ENCODE measurements at places on chromosomes 7 and 10.

DNA sequence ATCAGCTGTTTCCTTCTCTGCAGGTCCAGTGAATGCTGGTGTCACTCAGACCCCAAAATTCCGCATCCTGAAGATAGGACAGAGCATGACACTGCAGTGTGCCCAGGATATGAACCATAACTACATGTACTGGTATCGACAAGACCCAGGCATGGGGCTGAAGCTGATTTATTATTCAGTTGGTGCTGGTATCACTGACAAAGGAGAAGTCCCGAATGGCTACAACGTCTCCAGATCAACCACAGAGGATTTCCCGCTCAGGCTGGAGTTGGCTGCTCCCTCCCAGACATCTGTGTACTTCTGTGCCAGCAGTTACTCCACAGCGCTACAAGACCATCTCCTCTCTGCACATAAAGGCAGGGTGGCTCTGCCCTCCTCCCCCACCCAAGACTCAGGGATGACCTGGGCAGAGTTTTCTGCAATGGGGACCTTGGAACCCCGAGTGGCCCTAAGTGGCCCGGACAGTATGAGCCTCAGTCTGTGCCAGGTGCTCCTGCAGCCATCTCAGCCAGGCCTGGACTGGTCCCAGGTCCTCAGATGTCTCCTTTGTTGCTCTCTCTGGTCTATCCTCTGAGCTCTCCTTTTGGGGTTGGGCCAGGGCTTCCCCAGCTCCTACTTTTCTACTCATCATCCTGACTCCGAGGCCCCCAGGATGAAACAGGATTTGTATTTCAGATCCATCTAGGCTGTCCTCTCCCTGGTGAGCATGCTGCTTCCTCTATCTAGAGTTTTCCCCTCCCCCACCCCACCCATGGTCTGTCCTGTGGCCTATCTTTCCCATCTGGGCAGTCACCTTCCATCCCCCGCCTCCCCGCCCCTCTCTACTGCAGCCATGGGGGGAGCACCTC is 212.1 kb upstream of the PRSS58 start:
- no peak for DNase-seq

DNA sequence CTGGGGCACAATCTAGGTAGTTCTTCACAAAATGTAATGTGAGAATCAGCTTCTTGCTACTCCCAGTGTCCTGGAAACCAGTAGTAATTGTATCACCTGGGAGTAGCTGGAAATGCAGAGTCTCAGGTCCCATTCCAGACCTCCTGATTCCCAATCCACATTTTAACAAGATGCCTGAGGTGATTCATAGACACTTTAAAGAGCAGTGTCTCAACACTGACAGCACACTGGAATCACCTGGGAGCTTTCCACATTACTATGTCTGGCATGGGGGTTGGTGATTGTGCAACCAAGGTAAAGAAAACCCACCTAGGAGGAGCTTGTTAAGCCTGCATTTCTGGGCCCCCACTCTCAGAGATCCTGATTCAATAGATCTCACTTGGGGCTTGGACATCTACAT is 11.1 kb downstream of the DPY19L1 start:
- no peak for DNase-seq

DNA sequence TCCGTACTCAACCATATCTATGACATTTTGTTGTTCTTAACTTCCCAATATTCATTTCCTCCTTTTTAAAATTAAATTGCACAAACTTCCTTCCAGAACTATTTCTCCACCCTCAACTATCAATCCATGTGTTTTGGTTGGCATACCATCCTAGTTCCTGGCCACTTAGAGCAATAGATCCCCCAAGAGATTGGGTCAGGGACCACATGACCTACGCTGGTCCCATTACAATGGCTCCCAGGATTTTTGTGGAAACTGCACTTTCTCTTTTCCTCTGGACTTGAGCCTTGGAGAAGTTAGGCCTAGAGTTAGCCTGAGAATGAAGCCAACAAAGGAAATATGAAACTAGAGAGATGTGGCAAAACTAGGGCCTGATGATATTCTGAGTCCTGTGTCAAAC is 55.7 kb upstream of the CASD1 start:
- DNase-seq: no peak

GRCh38 chr10:103715430-103715829 is 139.9 kb downstream of the SH3PXD2A start:
- peak; percentile 97 for DNase-seq

DNA sequence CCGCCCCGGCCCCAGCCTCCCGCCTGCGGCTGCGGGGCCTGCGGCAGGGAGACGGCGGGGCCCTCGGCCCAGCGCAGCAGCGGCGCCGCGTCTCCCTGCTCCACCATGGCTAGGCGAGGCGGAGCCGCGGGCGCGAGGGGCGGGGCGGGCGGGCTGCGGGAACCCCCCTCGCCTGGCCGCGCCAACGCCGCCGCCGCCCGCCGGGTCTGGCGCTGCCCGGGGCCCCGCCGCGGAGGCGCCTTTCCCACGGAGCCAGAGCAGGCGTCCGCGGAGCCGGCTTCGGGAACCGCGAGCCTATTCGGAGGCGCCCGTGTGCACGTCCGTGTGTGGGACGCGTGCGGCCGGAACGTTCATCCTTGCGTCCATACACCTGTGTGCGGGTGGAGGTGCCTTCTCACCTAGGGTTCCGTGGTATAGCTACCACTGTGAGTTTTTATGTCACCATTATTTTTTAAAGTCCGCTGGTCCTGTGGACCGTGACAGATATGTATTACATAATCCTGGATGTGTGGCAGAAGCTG is at the start of gene DENND11:
Gene DENND11 (minus strand): TSS at position 120 of the 521 bp plus-strand sequence. CDS start 13 bp downstream, at position 107.
- peak; percentile 60 for DNase-seq

- DNase-seq: no peak
Observed at GRCh38 chr10:90846746-90847145, 11.1 kb downstream of the HTR7 start.

DNA sequence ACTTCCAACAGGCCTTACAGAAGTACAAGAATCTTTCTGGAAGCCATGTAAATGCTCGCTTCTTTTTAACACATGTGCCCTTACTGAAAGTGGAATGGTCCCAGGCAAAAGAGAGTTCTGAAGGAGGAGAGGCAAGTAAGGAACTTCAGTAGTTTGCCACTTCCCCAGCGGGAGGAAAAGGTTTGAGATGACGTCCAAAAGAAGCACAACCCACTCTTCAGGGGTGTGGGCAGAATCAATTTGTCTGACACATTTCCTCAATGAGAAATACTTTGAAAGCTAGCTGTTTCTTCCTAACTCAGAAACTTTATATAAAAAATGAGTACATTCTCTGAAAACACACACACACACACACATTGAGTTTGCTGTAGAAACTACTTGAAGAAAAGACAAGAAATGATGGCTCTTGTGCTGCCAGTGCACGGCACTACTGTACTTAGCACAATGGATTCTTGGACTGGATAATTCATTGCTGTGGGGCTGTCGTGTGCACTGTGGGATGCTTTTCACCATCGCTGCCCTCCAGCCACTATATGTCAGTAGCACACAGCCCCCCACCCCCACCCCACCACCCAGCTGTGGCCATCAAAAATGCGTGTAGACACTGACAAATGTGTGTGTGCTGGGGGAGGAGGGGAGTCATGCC is 183.0 kb downstream of the SRPK2 start:
- no peak for DNase-seq

- DNase-seq: no peak
Observed at GRCh38 chr10:13383399-13383761, 35.3 kb upstream of the SEPHS1 start.

- DNase-seq: peak; percentile 53
Observed at GRCh38 chr10:93376372-93377293, 105.5 kb downstream of the MYOF start.

- no peak for DNase-seq
Observed at GRCh38 chr7:77501192-77501515, 35.9 kb upstream of the PTPN12 start.

DNA sequence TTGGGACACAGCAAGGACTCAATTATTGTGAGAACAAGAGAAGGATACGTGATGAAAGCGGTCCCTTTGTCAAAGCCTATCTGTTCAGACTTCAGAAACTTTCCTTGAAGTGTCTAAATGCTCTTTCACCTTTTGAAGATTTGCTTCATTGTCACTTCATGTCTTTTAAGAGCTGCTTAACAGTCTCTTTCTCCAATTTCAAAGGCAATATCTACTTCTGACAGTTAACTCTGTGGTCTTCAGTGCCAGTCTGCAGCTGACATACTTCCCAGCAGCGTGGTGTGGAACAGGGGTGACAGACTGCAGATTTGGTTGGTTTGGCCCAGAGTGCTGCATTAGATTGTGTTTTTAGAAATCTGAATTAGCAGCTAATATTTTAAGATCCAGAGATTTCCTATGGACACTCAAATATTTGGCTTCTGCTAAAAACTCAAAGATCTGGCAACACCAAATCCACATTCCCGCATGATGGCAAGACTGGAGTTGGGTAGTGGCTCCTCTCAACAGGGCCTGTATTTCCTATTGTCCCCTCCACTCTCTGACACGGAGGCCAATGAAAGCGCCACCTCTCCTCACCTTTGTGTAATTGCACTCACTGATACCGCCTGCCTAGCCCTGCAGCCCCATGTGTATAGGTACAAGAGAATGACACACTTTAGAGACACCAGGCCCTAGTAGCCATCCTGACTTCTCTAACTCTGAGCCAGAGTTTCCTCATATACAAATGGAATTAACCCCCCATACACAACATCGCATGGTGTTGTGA is 11.5 kb downstream of the SCRN1 start:
- no peak for DNase-seq

- DNase-seq: no peak
Observed at GRCh38 chr7:71112436-71112835, 19.5 kb upstream of the GALNT17 start.

GRCh38 chr10:121522831-121523230 is 75.4 kb downstream of the FGFR2 start:
- DNase-seq: no peak

GRCh38 chr10:14397066-14397465 is 66.3 kb upstream of the FRMD4A start:
- peak; percentile 71 for DNase-seq

GRCh38 chr7:43933902-43934560 is 7.8 kb downstream of the UBE2D4 start:
- no peak for DNase-seq

DNA sequence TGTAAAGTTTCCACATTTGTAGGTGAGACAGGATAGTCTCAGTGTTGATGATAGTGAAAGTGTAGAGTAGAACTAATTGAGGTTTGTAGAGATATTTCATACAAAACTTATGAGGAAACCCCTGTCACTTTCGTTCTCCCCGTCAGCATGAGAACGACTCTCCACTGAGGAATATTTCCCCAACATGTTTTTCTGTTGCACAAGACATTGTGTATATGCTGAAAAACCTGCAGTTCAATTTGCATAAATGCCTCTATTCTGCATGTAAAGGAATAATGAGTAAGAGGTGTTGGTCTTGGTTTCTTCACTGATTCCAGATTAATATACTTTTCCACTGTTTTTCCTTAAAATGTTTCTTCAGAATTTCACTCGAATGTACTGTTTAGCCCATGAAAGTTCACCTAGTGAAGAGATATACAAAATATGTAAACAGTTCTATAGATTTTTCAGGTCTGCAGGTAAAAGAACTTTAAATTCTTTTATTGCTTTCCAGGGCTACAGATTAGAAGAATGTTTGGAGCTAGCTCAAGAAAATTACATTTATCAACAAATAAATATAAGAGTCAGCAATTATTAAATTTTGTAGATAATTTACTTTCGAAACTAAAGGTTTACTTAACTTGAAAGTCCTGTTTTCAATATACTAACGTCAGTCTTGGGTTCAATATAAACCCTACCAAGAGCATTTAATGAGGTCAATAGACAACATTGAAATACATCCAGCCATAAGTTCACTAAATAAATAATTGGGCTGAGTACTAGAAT is 37.2 kb downstream of the HEPACAM2 start:
- no peak for DNase-seq

DNA sequence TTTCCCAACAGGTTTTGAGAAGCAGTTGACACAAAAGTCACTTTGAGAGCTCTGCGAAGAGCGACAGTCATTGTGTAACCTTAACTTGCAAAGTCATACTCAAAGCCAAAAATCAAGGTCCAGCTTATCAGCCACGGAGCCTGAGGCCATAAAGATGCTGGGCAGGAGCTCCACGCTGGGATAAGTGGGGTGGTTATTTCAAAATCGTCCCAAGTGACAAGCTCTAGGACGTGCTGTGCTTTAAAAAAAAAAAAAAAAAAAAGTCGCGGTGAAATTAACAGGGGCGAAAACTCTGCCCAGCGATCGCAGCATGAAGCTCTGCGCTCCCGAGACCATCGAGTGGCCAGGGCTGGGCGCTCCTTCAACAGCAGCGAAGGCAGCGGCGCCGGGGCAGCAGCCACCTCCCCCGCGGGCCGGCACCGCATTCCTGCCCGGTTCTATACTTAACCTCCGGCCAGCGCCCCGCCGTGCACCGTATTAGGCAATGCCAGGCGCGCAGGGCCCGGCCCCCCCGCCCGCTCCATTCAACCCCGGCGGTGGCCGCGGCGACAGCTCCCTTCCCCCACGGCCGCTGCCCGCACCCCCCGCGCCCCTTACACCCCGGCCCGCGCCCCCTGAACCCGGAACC is 657 bp downstream of the HACD1 start:
- peak; percentile 75 for DNase-seq

DNA sequence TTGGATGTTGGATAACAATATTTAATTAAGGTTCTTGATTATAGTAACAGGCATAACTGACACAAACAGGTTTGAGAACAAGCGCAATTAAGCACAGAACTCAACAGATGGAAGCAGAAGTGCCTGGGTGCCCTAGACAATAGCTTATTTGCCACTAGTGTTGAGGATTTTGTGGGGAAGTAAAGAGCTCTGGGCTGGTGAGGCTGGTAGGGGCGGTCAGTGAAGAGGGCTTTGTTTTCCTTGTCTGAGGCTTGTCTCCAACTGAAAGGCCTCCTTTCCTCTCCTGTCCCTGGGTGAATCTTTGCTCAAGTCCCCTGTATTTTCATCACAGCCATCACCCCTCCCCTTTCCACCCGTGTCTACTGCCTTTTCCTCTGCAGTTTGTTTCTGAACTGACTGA is 104.6 kb downstream of the KAT6B start:
- no peak for DNase-seq

- no peak for DNase-seq
Observed at GRCh38 chr7:69577221-69577620, 21.1 kb upstream of the AUTS2 start.

DNA sequence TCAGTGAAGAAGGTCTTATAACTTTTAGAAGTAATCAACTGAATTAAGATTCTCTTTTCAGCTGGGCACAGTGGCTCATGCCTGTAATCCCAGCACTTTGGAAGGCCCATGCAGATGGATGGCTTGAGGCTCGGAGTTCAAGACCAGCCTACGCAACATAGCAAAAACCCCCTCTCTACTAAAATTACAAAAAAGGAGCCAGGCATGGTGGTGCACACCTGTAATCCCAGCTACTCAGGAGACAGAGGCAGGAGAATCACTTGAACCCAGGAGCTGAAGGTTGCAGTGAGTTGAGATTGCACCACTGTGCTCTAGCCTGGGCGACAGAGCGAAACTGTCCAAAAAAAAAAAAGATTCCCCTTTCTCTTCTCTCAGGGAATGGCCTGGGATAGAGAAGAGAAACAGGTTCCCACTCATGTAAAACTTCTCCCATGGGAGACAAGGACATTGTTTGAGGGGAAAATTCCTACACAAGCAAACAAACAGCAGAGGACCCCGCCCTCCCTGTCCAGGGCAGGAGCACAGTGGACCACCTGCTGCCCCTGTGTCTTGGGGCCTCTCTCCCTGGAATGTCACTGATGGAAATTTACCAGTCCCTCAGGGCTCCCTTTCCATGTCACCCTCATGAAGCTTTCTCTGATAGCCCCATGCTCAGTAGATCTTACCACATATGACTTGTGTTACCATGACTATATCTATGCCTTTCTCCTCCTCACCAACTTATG is 5.6 kb downstream of the IL2RA start:
- no peak for DNase-seq

All from hepatic stellate cell (primary cell).